ENCODE measurements at places on chromosomes 5 and 9.

- no peak for DNase-seq
These were observed 221.2 kb upstream of the IRX4 start for GRCh38 chr5:2103940-2104339.

- peak; percentile 63 for DNase-seq
These were observed 99.3 kb upstream of the LRRTM2 start for GRCh38 chr5:138974227-138975063.

GRCh38 chr5:132525299-132525724, 18.0 kb downstream of the IL5 start:
- no peak for DNase-seq

GRCh38 chr5:153676821-153677220, 186.4 kb downstream of the GRIA1 start:
- DNase-seq: no peak

DNA sequence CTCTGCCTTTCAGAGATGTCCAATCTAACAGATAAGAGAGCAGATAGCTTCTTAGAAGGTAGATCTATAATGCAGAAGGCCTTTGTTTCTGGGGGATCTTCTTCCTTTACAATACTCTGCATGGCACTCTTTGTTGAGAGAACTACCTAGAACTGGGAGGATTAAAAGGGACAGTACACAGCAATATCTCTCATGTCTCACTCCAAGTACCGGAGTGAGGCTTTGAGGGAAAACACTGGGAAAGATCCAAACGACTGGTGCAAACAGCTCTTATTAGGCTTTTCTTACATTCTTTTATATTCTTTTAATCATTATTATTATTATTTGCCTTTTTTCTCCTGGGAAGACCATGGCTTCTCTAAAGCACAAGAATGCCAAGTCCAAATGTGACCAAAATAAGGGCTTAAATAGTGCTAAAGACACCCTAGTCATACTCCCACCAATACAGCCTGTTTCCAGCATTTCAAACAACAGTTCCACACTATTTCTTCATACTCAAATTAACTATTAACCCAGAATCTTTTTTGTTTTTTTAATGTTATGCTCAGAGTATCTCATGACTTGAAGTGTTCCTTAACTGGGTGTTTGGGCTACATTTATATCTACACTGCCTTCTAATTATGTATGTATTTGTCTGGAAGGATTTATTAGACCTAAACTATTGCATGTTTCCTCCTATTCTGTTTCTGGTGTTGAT, 52.7 kb downstream of the ABHD17B start:
- DNase-seq: no peak

GRCh38 chr5:163565492-163565891, 60.1 kb downstream of the MAT2B start:
- DNase-seq: no peak

DNA sequence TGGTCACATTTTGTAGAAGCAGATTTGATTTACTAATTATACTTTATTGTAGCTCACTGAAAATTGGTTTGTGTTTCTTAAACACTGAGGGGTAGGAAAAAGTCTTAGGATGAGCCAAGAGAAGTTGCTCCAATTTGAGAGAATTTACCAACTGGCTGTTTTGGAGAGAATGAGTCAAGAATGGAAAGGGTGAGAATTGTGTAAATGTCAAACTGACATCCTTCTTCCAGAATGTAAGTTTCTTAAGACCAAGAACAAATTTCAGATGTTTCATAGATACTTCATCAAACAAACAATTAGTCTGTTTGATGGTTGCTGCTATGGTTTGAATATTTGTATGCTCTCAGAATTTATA, 106.2 kb upstream of the TXNDC8 start:
- DNase-seq: no peak

DNA sequence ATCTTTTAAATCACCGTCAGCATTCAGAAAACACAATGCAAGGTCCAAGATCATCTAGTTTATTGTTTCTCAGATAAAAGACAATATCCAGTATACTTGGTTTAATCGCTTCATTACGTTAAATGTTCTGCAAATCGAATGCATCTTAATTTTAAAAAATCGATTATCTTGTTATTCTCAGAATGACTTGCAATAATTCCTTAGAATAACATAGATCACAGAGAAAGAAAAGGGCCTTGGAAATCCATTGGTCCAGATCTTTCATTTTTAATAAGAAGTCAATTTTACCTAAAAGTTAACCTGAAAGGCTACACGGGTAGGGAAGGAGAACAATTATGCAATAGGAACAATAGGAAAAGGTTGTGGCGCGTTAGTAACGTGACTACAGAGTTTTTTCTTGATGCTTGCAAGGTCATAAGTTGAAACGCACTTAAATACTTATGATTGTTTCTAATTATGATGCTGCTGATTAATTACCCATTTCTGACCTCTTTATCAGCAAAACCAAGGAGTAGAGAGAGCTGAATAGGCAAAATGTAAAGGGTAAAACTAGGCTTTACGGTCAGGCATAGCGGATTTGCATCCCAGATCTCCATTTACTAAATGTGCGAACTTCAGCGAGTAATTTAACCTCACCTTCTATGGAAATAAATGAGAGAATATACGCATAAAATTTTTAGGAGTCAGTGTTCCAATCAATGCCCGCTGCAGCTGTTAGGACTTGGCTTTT, 769 bp upstream of the LYRM7 start:
- no peak for DNase-seq

DNA sequence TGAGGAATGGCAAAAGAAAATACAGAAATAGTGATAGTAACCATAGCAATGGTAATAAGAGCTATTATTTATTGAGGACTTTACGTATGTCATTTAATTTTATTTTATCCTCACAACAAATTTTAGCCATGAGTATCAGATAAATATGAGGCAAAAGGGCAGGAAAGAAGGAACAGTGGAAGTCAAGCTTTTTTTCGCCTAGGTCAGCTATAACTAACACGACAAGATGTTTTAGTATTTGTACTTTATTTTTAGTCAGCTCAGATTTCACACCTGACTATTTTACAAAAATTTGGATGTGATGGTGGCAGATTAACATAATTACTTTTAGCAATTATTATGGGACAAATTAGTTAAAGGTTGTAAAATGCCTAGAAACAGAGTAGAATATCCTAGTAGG, 34.8 kb upstream of the CDKN2B start:
- DNase-seq: no peak

DNA sequence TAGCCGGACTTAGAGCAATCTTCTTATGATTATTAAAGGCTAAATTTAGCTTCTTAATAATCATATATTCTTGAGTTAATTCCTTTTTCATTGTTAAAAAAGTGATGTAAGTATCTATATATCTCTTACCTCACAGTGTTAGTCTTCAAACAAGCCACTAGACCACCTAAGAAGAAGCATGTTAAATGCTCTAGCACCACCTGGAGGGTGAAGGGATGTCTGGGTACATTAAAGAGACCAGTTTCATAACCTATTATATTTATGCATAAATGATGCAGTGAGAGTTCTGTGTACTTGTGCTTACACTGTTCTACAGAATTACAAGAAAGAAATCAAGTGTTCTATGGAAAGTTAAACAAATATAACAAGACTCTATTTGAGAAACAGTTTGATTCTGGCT, 55.9 kb upstream of the SLCO6A1 start:
- no peak for DNase-seq

GRCh38 chr9:115717711-115718173, 435.8 kb upstream of the PAPPA start:
- no peak for DNase-seq

- no peak for DNase-seq
These were observed 7.4 kb upstream of the GRK6 start for GRCh38 chr5:177419046-177419445.

- no peak for DNase-seq
These were observed 34.7 kb downstream of the ADAM19 start for GRCh38 chr5:157540707-157541446.

DNA sequence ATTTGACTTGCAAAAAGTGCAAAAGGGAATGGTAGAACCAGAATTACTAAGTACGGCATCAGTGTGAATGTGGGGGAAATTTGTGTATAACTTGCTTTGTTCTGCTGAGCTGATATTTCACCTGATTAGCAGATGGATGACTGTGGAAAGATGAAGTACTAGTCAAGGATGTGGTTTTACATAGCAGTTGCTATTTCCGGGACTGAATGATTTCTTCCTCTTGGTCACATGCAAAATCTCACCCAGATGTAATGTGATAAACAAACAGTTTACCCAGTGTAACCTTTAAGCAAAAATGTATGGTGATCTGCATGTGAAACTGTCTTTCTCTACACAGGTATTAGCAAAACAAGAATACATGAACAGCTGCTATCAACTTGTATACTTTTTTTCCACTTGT, 46.1 kb downstream of the DCP2 start:
- DNase-seq: no peak

DNA sequence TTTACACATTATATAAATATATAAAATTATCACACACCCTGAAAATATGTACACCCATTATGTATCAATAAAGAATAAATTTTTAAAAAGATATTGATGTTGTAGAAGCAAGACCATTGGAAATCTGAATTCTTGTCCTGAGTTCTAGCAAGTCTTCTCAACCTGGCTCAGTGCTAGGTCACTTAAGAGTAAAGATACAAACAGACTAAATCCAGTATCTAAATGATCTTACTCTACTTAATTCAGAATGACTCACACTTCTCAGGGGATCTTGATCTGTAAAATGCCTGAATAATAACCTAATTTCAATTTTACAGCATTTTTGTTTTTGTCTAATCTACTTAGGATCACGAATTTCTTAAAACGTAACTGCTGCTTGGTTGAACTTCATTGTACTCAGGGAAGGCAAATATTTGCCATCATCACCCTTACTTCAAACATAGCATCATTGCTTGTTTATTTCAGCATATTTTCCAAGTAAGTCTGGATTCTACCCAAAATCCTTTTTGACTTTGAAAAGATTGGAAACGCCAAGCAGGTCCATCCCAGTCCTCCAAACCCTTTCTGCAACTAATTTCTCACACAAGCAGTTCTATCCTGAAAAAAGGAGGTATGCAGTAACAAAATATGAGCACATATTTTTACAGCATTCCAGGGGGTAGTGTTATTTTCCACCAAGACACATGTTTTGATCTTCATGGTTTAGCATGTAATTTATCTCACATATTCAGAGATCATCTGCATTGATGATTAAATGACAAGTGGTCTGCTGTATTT, 582.6 kb downstream of the PSAT1 start:
- DNase-seq: no peak

DNA sequence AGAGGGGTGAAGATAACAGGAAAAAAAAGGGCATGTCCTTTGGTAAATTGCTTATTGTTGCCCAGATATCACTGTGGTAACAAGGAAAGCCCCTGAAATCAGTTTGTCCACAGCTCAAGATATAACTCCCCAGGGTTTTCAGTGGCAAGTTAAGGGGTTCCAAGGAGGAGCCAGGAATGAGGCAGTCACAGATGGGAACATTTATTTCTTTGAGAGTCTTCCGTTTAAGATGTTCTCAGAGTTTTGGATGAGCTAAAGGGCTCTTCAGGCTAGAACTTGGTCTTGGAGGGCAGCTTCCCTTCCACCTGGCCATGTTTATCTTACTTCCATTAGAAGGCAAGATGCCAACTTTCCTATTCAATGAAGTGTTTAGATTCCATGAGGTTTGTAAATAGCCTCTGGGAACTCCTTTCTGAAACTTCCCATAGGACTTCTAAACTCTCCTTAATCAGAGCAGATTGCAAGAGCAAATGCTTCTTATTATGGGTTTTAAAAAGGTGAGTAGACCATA, 277.6 kb upstream of the TNC start:
- no peak for DNase-seq

- peak; percentile 53 for DNase-seq
These were observed 39.4 kb downstream of the KDM3B start for GRCh38 chr5:138391859-138392386.

GRCh38 chr5:28542987-28543386, 1504.6 kb upstream of the CDH9 start:
- DNase-seq: no peak

GRCh38 chr5:123696921-123697341, 185.0 kb downstream of the CSNK1G3 start:
- DNase-seq: peak; percentile 72

Measured in amygdala (tissue), 56 donors.